ENCODE measurements at places on chromosomes 7 and 10. TPM values are rescaled to one million over a fixed set of nuclear protein-coding genes. Genes with fewer than 3 reads are reported as not detected.
A peak's percentile ranks its signal among the peaks of the same experiment; 100 is the strongest.

DNA sequence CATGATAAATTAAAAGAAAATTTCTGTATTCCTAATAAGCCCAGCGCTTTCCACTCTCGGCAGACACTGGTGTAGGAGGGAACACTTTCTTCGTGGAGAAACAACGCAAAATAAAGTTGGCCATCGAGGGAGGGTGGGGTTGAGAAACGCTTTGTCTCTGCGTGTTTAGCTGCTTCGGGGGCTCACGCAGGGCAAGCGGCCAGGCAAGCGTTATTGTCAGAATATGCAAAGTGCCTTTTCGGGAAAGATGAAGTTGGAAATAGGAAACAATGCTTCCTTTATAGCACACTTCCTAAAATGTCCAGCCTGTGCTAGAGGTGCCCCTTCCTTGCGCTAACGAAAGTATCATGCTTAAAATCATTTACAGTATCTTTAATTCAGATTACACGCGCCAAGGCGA is 1.9 kb upstream of the EBF3 start:
- no peak for DNase-seq

DNA sequence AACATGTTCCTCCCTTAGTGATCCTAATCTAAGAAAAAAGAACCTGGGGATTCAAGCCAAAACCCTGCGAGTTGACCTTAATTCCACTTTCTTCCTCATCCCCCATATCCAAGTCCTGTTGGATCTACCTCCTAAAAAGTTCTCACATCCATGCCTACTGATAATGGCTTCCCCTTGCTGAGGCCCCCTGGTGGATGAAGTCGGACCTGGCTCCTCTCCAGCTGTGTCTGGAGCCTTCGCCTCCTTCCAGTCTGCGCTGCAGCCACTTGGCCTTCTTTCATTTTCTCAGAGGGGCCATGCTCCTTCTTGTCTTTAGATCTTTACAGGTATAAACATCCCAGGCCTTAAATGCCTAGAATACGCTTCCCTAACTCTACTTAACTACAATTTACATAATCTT is 8.1 kb downstream of the PDE1C start:
- no peak for DNase-seq

GRCh38 chr7:22563032-22563501 is 63.1 kb upstream of the STEAP1B start:
- no peak for DNase-seq

- DNase-seq = no peak
Observed at GRCh38 chr7:69243016-69243415, 355.3 kb upstream of the AUTS2 start.

- no peak for DNase-seq
Observed at GRCh38 chr7:93226310-93226709, at the start of gene HEPACAM2. HEPACAM2 (minus strand) TSS chr7:93226469.

GRCh38 chr7:10104292-10104691 is 869.4 kb upstream of the PHF14 start:
- no peak for DNase-seq

DNA sequence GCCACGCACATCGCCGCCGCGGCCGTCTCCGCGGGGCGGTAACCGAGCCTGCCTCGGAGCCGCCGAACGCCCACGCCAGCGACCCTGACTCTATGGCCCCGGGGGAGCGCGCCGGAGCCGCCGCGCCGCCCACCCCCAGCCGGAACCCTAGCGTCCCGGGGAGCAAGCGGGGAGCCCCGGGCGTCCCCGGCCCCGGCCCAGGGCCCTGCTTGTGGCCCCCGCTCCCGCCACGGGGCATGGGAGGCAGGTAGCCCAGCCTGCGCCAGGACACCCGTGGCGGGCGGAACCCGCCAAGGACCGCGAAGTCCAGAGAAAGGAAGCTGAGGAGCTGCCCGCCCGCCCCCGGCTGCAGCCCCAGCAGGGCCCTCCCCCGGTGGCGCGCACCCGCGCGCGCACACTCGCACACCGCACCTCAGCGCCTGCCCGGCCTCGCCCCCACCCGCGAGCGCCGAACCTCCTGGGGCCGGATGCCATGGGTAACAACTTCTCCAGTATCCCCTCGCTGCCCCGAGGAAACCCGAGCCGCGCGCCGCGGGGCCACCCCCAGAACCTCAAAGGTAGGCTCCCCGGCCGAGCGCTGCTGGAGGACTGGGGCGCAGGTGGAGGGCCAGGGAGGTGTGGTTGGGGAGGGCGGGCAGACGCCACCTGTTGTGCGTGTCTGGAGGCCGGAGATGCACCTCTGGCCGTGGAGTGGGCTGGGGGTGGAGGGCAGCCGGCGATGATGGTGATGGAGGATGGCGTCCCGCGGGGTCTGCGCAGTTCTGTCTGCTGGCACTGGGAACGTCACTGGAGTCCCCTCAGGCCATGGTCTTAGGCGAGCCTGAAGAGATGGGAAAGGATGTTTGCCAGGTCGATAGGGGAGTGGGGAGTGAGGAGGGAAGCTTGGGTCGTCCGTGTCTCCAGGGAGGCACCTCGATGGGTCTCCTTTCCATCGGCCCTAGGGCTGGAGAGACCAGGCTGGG is 692 bp downstream of the NEURL1 start:
- DNase-seq = peak; percentile 44

DNA sequence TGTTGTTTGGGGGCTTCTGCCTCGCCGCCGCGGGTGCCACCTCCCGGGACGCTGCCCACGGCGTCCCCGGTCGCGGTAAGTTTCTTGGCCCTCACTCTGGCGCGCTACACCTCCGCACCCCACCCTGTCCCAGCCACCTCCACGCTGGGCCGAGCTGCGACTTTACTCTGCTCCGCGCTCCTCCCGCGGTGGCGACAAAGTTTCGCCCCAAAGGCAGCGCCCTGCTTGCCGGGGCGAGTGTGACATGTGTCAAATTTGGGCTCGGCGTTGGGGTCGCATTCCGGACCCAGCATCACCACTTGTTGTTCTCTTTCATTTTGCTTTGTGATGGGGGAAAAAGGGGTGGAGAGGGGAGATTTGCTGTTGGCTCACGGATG is 167.7 kb upstream of the PPP1R3A start:
- no peak for DNase-seq

DNA sequence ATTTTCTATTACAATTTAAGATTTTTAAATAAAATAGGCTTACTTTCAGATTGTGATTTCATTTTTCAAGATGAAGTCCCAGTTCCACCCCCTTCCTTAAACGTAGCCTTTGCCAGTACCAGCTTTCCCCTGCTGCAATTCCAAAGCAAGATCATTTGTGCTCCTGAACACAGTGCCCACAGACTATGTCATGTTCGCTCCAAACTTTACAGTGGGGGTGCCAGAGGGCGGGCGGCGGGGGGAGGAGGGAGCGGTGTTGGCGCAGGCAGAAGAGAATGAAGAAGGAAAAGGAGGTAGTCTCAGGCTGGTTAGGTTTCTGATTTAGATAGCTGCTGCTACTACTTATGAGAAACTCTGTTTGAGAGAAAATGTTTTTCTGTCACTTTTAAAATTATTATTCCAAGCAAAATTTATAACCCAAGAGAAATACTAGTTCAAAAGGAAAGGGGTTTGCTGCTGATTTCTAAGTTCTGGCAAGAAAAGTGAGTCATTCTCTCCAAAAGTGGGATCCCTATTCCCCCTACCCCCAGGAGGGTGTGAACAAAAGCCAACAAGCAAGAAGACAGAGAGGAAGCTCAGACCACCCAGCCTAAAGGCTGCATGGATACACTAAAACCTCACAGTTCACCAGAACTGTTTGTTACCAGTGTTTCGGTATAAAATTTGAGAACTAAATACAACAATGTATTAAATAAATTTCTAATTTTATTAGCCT is 109.6 kb downstream of the SRPK2 start:
- no peak for DNase-seq

DNA sequence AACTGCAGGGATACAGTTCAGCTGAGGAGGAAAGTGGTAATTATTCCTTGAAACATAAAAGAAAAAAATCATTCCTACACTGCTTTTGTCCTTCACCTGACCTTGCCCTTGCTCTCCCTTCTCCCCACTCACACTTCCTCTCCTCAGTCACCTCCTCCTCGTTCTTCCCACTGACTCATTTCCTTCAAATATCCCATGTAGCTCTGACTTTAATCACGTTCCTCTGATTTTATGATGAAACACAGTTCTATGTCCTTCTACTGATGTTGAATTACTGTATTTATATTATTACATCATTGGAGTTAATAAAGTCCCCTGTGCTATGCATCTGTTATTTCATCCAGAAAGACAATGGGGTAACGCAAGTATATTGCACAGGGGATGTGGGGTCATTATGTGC is 575.6 kb downstream of the POM121L12 start:
- DNase-seq = no peak

DNA sequence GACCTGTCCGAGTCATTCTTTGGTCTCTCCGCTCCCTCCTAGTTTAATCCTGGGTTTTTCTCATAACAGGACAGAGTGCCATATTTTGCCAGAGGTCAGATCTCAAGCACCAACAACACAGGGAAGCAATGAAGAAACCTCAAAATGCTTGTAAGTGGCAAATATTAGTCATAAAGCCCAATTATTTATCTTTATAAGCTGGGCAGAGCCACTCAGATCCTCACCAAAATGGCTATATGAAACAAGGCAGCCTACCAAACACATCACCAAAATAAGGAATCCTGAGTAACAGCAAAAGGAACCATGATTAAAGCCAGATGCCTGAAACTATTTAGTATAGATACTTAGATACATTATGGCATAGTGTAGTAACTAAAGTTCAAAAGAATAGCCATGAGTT is 4.7 kb downstream of the ECD start:
- no peak for DNase-seq

- peak; percentile 84 for DNase-seq
Observed at GRCh38 chr10:103663802-103664201, 170.3 kb downstream of the NEURL1 start.

DNA sequence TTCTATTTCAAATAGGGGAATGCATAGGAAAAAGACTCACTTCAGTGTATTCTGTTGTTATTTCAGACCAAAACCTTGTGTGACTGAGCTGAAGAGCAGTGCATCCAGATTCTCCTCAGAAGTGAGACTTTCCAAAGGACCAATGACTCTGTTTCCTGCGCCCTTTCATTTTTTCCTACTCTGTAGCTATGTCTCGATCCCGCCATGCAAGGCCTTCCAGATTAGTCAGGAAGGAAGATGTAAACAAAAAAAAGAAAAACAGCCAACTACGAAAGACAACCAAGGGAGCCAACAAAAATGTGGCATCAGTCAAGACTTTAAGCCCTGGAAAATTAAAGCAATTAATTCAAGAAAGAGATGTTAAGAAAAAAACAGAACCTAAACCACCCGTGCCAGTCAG is 12.0 kb downstream of the TET1 start:
- no peak for DNase-seq

- DNase-seq = no peak
Observed at GRCh38 chr10:25483999-25484398, 309.2 kb downstream of the GPR158 start.

The OR2A1 gene
- total RNA-seq = not detected

The GRID2IP gene
- total RNA-seq = 0.41 TPM

The IFIT1B gene
- total RNA-seq = 0.41 TPM

The WNT8B gene
- total RNA-seq = not detected

The OPALIN gene
- total RNA-seq = not detected

The KLF14 gene
- not detected for total RNA-seq

The LRRC18 gene
- total RNA-seq = not detected

The FAM25G gene
- not detected for total RNA-seq

The NODAL gene
- total RNA-seq = 2.0 TPM
